ENCODE measurements at places on chromosomes 5 and 9.

DNA sequence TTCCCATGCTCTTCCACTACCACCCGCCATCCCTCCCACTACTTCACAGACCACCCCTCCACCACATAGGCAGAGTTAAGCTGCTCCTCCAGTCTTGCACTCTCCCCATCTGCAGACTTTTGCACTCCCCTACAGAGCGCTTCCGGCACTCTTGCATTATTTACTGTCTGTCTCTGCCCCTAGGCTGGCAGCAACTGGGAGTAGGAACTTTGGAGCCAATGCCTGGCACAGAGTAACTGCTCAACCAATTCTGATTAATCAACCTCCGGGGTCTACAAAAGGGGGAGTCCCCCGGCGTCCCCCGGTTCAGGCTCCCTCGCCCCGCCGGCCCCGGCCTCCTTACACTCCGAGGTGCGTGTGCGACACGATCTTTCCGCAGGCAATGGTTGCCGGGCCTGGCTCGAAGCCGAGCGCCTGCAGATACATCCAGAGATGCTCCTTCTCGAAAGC, 498 bp downstream of the HAUS6 start:
- no peak for DNase-seq

DNA sequence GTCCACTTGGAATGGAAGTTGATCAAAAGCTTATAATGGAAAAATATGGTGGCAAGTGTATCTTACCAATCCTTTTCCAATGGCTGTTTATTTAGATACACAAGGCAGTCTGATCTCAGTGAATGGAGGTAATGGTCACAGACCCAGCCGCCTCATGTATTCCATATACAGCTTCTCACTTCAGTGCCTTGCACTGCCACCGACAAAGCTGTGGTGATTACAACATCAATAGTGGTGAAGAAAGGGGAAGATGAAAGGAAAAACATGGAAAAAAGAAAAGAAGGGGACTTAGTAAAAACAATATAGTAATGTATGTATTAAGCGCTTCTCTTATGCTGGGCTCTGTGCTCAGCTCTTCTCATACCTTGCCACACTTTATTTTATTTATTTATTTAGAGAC, 297.3 kb upstream of the RASA1 start:
- DNase-seq, result no peak

- DNase-seq, result no peak
These were observed 102.6 kb downstream of the WNK2 start for GRCh38 chr9:93286252-93287188.

- DNase-seq, result no peak
These were observed 69.8 kb downstream of the DOCK2 start for GRCh38 chr5:169706758-169707450.
